ENCODE measurements at places on chromosomes 7 and 10. TPM values are rescaled to one million over a fixed set of nuclear protein-coding genes. Genes with fewer than 3 reads are reported as not detected.

- H3K27me3 ChIP-seq: no peaks in the 10 kb centered on the region
- H3K36me3 ChIP-seq: no peaks in the 10 kb centered on the region
- no peak overlapping the region for H3K4me3 ChIP-seq
- DNase-seq: peak; percentile 82
- H3K4me1 ChIP-seq: no peaks in the 10 kb centered on the region
- no peak overlapping the region for H3K27ac ChIP-seq
Observed at GRCh38 chr7:104848138-104848990, 165.6 kb upstream of the KMT2E start.

GRCh38 chr7:124781418-124781817 is 15.8 kb upstream of the GPR37 start:
- no peaks in the 10 kb centered on the region for H3K36me3 ChIP-seq
- no peaks in the 10 kb centered on the region for H3K27me3 ChIP-seq
- no peak overlapping the region for H3K27ac ChIP-seq
- no peak overlapping the region for H3K4me3 ChIP-seq
- no peaks in the 10 kb centered on the region for H3K4me1 ChIP-seq
- no peak for DNase-seq

DNA sequence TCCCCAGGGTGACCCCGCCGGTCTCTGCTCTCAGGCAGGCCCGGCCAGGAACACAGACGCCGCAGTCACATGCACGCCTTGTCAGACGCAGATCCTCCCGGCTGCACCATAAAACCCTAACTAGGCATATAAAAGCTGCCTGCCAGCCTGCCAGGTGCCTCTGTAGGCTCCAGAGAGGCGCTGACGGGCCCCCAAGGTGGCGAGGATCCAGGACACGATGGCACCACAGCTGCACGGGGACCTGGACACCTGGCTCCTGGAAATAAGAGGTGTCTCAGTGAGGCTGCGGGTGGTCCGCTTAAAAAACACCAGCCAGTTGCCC is 21.9 kb upstream of the GDF10 start:
- no peaks in the 10 kb centered on the region for H3K27me3 ChIP-seq
- H3K4me1 ChIP-seq: no peaks in the 10 kb centered on the region
- H3K4me3 ChIP-seq: no peak overlapping the region
- no peak overlapping the region for H3K27ac ChIP-seq
- no peaks in the 10 kb centered on the region for H3K36me3 ChIP-seq

- H3K4me1 ChIP-seq: no peaks in the 10 kb centered on the region
- no peaks in the 10 kb centered on the region for H3K27me3 ChIP-seq
- no peak overlapping the region for H3K27ac ChIP-seq
- no peak for DNase-seq
Observed at GRCh38 chr7:17054836-17055235, 173.1 kb upstream of the AGR3 start.

GRCh38 chr10:75544993-75545706 is 113.7 kb downstream of the LRMDA start:
- H3K4me1 ChIP-seq: no peaks in the 10 kb centered on the region
- no peaks in the 10 kb centered on the region for H3K36me3 ChIP-seq
- no peak overlapping the region for H3K4me3 ChIP-seq
- no peak for DNase-seq
- H3K27ac ChIP-seq: no peak overlapping the region

DNA sequence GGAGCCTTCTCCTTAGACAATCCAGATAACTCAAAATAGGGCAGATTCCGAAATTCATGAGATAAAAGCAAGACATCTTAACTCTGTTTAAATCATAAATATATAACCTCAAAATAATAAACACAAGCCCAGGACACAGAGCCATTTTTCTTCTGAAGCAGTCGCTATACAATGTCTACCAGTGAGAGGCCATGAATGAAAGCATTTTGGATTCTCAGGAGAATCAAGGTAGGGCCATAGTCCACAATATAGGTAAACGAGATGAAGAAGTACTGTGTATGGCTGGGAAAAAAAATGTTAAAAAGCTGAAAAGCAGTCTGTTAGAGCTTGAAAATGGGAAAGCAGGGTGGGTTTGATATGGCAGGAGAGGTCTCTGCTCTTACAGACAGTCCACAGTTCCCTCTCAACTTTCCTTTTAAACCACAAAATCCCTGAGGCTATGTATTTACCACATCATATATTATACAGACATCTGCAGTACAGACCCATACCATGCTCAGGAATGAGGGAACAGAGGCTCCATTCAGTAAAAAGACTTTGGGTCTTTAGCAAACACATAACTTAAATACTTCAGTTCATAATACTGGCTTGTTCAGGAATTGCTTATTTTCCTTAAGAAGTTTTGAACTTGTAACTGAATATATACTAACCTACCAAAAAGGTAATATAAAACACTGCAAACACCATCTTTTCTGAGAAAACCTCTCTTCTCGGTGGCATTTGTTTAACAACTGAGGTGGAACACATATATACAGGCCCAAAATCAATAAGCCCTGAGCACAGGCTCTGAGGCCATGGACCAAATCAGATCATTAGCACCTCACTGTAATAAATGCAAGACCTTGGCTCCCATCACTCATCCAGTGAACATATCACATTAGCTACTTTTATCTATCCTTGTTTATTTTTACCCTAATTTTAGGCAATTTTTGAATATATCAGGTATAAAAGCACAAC is 109.3 kb downstream of the SORBS1 start:
- no peaks in the 10 kb centered on the region for H3K4me1 ChIP-seq
- no peak for DNase-seq
- no peaks in the 10 kb centered on the region for H3K27me3 ChIP-seq
- no peak overlapping the region for H3K27ac ChIP-seq
- no peaks in the 10 kb centered on the region for H3K36me3 ChIP-seq
- H3K4me3 ChIP-seq: no peak overlapping the region

Gene ARHGAP22
- total RNA-seq: 0.07 TPM
